ENCODE measurements at places on chromosomes 6 and 20.

- DNase-seq = no peak
These were observed 37.0 kb downstream of the SYTL3 start for GRCh38 chr6:158686791-158687381.

- DNase-seq = no peak
These were observed 43.5 kb downstream of the SIRPA start for GRCh38 chr20:1938464-1939269.

DNA sequence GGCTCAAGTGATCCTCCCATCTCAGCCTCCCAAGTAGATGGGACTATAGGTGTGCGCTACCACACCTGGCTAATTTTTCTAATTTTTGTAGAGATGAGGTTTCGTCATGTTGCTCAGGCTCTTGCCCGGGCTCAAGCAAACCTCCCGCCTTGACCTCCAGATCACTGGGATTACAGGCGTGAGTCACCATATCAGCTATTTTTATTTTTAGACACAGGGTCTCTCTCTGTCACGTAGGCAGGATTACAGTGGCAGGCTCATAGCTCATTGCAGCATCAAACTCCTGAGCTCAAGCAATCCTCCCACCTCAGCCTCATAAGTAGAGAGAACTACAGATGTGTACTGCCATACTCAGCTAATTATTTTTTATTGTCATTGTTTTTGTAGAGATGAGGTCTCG, 41.7 kb downstream of the SLC23A2 start:
- DNase-seq = no peak

- no peak for DNase-seq
These were observed 306.9 kb upstream of the SGK1 start for GRCh38 chr6:134624781-134625180.

DNA sequence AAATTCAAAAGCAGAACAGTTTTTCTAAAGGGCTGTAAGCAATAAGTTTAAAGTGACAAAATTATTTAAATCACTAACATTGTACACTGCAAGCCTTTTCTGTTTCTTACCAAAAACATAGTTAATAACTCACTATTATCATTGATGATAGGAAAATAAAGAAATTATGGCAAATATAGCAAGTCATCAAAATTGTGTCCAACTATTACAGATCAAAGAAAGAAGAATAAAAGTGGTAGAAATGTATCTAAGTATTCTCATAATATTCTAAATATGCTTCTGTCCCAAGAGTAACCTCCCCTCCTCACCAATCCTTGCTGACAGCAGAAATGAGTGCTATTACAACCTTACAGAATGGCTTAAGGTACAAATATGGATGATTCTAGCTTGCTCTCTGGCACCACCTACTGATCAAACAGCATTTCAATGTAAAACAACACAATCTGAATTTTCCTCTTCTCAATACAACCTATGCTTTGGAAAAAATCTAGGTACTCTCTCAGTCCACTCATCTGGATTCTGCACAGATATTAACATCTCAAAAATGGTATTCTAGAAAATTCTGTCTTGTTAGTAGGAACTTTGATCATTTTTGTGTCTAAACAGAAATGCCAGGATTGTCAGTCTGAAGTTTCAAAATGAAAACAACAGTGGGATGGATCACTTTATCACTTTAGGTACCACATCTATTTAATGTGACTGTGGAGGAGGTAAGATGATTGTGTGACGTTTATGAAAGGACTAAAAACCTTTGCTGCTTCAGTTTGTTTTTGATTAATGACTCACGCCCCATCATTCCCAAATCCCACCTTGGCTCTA, 40.9 kb downstream of the ZFP64 start:
- DNase-seq = no peak

Data from cortex of kidney (tissue), 1 donor.